Pulmonary artery endothelial cell (primary cell): ENCODE measurements at places on chromosomes 2 and 18. TPM values are rescaled to one million over a fixed set of nuclear protein-coding genes. Genes with fewer than 3 reads are reported as not detected.

DNA sequence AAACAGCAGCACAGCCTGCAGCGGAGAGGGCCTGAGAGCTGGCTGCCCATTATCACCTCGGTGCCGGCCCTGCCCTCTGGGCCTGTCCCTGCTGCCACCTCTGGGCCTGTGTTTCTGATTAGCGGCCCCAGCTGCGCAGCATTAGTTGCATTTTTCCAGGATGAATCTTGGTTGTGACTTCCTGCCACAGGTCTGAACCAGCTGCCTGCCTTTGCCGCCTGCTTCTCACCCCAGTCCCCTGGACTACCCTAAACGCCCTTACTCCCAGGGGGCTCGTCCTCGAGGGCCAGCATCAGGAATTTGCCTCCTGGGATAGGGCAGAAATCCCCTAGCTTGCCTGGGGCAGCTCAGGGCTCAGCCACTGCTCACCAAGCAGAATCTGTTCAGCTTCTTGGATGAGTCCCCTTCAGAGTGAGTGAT, 342.8 kb downstream of the DYSF start:
- DNase-seq, result no peak

- DNase-seq, result no peak
Observed at GRCh38 chr2:60539140-60539539, 14.3 kb downstream of the BCL11A start.

- DNase-seq, result no peak
Observed at GRCh38 chr2:206611736-206612135, 30.6 kb upstream of the FAM237A start.

- no peak for DNase-seq
Observed at GRCh38 chr2:44740678-44741077, 200.8 kb upstream of the SIX3 start.

DNA sequence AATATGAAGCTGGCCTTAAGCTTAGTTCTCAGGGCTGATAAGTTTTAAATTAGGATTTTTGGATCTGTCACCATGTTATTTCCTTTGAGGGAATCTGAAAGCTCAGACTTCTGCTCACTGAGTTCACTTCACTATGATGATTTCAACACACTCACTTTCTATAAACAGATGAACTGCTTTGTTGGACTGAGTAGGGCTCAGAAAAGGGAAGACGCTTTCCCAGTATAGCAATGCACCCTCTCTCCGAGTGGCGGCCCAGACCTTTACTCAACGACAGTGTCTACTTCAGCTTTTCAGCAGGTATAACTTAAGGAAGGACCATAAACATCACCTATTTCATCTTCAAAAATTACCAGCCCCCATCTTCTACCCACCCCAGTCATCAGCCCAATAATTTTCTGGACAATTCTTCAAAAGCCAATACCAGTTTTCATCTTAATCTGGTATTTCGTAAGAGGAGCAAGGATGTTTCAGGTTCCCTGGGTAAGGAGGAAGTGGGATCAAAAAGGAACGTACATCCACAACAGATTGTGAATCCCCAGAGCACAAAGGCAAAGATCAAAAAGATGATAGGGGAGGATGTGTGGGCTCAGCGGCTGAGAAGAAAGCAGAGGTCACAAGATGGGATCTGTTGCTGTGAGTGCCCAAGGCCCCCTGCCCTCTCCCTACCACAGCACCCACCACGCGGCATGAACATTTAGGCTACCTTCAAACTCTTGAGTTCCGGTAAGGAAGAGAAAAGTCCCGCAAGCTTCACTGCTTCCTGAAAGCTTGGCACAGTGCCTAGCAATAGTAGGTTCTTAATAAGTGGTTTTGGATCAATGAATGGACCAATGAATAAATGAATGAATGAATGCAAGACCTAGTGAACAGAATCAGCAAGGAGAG, 41.9 kb downstream of the LPIN2 start:
- no peak for DNase-seq

DNA sequence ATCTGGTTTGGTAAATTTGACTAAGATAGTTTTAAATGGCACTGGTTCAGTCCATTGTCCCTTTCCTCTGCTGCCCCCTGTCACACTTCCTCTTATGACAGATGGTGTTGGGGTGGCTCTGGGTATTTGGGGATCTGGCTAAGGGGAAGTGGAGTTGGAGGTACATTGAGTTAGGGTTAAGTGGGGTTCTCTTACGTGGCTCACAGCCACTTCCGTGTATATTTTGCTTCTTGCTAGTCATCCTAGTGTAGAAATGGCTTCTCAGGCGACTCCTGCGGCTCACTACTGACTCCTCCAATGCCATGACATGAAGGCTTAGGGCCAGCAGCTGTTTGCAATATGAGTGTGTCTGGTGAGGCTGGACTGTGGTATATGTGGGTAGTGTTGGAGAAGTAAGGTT, 187.0 kb downstream of the HAUS1 start:
- DNase-seq, result no peak

DNA sequence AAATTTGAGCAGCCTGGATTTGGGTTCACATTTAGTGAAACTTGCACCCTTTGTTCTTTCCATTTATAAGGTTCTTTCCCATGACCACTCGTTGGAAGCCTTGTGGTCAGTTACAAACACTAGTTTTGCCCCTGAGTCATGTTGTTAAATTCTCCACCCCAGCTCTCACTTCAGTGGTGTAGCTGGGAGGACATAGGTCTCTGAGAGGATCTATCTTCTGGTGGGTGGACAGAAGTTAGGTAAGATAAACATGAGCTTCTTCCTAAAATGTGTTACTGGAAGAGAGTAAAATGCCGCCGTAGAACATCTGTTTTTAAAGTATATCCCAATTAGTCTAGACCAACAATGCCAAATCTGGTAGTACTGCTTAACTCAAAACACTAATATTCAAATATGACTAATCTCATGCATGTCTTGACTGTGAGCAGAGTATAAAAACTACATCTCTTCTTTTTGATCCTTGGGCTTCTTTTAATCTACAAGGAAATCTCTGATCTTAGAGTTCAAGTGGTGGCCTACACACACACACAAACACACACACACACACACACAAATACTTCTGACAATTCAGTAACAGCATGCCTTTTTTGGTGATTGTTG, 162.6 kb upstream of the FN1 start:
- DNase-seq, result no peak

- no peak for DNase-seq
Observed at GRCh38 chr2:112751451-112752197, 12.8 kb downstream of the CKAP2L start.

The RNF125 gene
- 0.53 and 0.60 TPM in 2 replicates for total RNA-seq

DNA sequence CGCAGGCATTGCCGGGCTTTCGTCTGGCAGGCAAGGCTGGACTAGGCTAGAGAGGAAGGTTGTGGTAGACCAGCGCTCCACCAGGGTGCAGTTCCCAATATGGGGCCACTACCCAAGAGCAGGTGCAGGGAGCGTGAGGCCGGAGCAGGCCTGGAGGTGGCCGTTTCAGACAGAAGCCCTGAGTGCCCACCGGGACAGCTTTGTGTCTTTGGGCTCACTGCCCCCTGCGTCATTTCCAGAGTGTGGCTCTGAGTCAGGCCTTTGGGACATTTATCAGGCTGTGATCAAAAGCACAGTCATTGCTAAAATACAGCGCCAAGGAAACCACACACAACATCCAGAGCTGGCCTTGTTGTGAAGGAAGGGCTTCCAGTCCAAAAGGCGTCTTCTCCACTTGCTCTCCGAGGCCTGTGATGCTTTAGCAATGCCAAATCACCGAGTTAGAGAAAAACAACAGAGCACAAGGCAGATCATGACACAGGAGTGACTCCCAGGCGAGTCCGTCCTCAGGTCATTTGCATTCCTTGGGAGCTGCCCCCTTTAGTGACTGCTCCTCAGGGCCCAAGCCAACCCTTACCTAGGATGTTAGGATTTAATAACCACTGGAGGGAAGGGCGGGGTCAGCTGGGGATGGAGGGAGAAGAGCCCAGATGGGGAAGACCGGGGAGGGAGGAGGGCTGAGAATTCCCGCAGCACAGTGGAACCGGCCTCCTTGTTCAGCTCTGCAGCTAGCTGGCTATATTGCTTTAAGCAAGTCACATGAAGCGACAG, 42.3 kb downstream of the RFX8 start:
- no peak for DNase-seq

DNA sequence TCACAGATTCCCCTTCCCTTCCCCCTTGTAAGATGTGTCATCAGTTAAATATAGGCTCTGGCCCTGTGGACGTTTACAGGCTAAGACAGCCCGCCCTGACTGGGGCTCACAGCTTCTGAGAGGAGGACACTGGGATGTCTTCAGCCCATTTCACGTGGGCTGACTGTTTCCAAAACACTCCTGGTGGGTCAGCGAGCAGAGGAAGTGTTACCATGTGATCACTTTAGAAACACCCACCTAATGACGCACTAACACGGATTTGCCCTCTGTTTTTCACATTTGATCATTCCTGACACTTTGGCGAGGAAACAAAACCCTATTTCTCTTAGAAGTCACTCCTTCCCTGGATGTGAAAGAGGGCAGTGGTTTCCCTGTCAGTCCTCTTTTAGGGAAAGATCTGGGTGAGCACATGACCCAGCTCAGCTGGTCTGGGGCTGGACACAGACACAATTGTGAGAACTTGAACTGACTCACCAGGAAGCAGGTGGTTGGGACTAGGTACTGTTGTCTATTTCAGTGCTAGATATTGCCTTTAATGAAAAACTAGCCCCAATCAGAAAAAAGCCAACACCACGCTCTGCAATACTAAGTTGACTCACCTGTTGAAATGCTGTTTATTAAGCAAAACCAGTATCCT, 38.8 kb downstream of the BMP10 start:
- DNase-seq, result peak; percentile 93

DNA sequence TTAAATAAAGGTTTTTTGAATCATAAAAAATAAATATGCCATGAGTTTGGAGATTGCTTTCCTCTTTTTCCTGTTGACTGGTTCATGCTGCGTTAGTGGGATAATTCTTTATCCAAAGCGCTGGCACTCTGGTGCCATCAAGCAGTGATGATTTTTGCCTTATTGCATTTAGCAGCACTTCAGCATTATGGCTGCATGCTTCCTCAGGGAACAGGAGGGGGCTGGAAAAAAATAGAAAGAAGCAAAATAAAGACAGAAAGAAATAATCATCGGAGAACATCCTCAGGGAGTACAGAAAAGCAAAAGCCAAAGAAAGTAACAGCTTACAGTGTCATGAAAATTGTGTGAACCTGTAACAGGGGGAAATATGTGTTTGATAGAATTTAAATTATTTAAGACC, 1408.2 kb upstream of the PIK3C3 start:
- DNase-seq, result no peak

- no peak for DNase-seq
Observed at GRCh38 chr2:145802133-145802532, 1282.2 kb upstream of the ZEB2 start.

DNA sequence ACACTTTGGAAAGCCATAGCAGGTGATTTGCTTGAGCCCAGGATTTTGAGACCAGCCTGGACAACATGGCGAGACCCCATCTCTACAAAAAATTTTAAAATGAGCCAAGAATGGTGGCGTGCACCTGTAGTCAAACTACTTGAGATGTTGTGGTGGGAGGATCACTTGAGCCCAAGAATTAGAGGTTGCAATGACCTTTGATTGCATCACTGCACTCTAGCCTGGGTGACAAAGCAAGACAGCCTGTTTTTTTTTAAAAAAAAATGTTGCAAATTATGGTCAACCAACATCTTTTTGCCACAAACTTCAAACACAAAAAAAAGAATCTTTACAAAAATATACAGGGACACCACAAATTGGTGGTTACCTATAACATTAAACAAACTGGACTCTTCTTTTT, 40.3 kb downstream of the MEX3C start:
- DNase-seq, result no peak

The ELOA2 gene
- total RNA-seq, result not detected in 2 replicates

GRCh38 chr2:21234464-21235120, 110.8 kb downstream of the TDRD15 start:
- DNase-seq, result no peak

GRCh38 chr2:11213090-11213638, 57.9 kb downstream of the SLC66A3 start:
- no peak for DNase-seq

The KYNU gene
- 0.07 and 0.11 TPM in 2 replicates for total RNA-seq
